ENCODE measurements at places on chromosomes 3 and 15.

DNA sequence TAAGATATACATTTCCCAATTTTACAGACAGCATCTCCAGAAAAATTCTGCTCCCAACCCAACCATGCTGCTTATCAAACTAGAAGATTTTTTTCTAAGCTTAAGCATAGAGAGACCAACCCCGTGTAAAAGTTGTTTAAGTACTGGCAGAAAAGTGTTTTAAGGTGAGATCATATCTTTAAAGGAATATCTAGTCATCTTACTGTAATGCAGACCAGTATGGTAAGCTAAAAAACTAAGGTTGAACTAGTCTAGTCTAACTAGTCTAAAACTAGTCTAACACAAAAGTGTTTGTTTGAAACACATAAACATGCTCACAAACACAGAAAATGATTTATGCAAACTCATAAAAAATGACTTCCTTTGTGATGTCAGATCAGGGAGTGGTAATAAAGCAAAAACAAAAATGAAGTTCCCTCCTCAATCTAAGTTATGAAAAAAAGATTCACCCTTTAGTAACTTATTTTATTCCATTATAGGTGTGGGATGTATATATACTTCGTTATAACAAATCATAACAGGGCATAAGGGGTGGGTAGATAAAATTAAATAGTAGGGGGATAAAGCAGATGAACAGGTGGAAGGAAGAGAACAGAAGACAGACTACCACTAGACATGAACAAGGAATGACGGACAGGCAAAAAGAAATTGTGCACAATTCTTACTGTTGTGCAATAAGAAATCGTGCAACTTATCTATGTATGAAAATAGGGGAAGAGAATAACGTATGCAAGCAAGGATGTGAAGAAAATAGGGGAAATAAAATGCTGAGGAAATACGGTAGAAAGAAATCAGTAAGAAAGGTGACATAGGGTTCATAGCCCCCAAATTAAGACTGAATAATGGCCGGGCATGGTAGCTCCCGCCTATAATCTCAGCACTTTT lies 10.0 kb downstream of the MYO5A start:
- H3K27me3 ChIP-seq: no peaks in the 10 kb centered on the region
- no peak overlapping the region for H3K4me3 ChIP-seq
- H3K27ac ChIP-seq: no peak overlapping the region
- peaks cover 42% of the 10 kb centered on the region for H3K4me1 ChIP-seq
- no peaks in the 10 kb centered on the region for H3K36me3 ChIP-seq

DNA sequence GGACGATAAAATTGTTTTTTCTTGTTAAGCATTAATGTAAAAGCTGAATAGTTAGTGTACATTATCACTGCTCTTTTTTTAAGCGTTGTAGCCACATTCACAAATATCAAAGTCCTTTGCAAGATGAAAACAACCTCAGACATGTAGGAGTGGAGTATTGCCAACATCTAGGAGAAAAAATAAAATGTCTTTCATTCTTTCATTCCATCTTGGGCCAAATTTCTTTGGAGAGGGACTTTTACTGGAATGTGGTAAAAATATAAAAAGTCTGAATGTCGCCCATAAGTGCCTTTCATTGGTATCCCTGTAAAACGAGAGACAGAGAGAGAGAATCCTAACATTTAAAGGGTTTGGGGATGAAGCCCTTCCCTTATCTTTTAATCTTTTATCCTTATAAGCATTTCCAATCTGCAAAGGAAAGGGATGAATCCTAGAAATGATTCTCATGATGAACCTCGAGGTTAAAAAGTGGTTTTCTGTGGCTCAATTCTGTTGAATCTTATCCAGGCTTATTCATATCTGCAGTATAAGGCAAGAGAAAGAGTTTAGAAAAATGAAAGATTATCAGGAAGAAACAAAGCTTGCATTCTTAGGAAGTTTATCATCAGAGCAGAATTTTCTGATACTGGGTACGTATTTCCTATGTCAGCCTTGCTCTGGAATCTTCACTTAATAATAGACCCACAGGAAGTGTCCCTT lies 1031.7 kb downstream of the MCTP2 start:
- H3K4me1 ChIP-seq: peaks cover 9% of the 10 kb centered on the region
- H3K27ac ChIP-seq: no peak overlapping the region
- DNase-seq: no peak
- H3K27me3 ChIP-seq: no peaks in the 10 kb centered on the region
- no peak overlapping the region for H3K4me3 ChIP-seq
- no peaks in the 10 kb centered on the region for H3K36me3 ChIP-seq

DNA sequence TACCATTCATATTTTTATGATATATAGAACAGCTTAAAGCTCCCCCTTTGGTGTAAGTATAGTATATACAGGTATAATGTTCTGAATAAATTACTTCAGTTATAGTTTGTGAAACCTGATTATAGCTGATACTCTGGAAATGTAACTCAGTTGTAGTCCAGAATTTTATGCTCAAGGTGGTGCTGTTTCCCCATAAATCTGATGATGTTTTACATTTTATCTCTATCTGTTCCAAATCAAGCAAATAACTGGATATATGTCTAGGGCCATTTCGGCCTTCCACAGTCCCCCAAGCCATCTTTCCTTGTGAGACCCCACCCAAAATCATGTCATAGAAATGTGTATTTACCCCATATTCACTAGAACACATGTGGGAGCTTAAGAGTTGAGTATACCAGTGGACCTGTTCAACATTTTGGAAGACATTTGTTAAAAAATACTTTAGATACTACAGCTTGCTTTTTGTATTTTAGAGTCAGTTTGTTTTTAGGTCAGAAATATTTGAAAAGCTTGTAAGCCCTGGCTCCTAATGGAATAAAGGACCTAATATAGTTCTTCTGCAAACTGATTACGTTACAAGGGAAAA lies 107.1 kb downstream of the ATG7 start:
- no peak overlapping the region for H3K4me3 ChIP-seq
- H3K27ac ChIP-seq: no peak overlapping the region
- DNase-seq: no peak
- H3K36me3 ChIP-seq: no peaks in the 10 kb centered on the region

DNA sequence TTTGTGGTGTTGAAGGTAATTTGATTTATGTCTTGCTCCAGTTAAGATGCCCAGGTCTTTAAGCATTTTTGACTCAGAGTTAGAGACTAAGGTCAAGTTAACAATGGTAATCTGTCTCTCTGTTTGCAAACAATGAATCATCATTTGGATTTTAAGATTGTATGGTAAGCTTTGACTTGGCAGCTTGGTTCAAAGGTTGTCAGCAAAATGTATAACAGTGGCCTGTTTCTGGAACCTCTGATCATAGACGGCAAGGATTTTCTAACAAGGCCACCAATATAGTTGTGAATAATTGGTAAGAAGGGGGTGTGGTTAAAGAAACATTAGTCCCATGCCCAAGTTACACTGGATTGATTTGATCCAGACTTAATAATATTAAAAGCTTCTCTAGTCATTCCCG lies 775.2 kb upstream of the GOLIM4 start:
- no peak overlapping the region for H3K27ac ChIP-seq
- no peaks in the 10 kb centered on the region for H3K36me3 ChIP-seq
- no peaks in the 10 kb centered on the region for H3K27me3 ChIP-seq
- H3K4me1 ChIP-seq: no peaks in the 10 kb centered on the region
- H3K4me3 ChIP-seq: no peak overlapping the region
- no peak for DNase-seq

- no peaks in the 10 kb centered on the region for H3K27me3 ChIP-seq
- no peaks in the 10 kb centered on the region for H3K36me3 ChIP-seq
- H3K4me1 ChIP-seq: peaks cover 17% of the 10 kb centered on the region
- no peak for DNase-seq
These were observed 763.3 kb upstream of the CFAP20DC start for GRCh38 chr3:59813148-59813538.

GRCh38 chr3:141949399-141949798 lies 73.0 kb downstream of the ATP1B3 start:
- H3K27me3 ChIP-seq: no peaks in the 10 kb centered on the region
- peaks cover 19% of the 10 kb centered on the region for H3K4me1 ChIP-seq
- no peak overlapping the region for H3K27ac ChIP-seq
- H3K36me3 ChIP-seq: peaks cover 18% of the 10 kb centered on the region

- DNase-seq: no peak
- no peaks in the 10 kb centered on the region for H3K4me1 ChIP-seq
- no peak overlapping the region for H3K4me3 ChIP-seq
These were observed 50.9 kb downstream of the CEP152 start for GRCh38 chr15:48759921-48760320.

DNA sequence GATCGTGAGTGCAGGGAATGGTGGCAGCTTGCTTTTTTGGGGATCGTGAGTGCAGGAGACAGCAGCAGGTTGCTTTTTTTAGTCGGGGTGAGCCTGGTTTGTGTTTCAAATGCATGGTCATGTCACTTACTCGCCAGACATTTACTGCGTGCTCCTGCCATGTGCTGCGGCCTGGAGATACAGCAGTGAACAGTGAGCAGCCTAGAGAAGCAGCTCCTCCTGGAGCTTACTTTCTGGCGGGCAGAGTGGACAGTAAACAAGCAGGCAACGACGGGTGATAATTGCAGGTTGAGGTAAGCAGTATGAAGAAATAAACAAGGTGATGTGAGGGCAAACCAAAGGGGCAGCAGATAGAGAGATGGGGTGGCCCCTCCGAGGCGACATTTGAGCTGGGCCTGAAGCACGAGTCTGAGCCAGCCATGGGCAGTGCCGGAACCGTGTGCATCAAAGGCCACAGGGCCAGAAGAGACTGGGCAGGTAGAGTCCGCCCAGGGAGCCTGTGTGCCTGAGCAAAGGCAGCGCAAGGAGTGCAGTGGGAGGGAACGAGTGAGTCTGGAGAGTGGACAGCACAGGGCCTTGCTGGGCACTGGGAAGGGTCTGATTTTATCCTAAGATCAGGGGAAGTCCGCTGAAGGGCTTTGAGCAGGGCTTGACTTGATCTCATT lies 57.3 kb upstream of the RASA2 start:
- H3K4me3 ChIP-seq: no peak overlapping the region
- H3K36me3 ChIP-seq: peaks cover 18% of the 10 kb centered on the region
- no peak overlapping the region for H3K27ac ChIP-seq
- H3K4me1 ChIP-seq: peaks cover 37% of the 10 kb centered on the region
- no peaks in the 10 kb centered on the region for H3K27me3 ChIP-seq

DNA sequence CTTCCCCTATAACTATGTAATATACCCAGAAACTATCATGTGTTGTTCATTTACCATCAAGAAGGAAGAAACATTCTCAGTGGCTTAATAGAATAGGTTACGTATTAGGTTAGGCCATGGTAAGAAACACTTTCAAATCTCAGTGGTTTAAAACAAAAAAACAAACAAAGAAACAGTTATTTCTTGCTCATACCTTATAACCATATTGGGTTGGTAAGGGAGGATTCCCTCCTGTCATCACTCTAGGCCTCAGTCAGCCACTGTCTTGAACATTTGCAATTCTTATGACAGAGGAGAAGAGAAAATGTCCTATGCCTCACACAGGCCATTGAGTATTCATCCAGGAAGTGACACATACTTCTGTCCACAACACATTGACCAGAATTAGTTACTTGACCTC lies 727.7 kb upstream of the NECTIN3 start:
- H3K36me3 ChIP-seq: no peaks in the 10 kb centered on the region
- no peak for DNase-seq
- H3K4me1 ChIP-seq: no peaks in the 10 kb centered on the region
- H3K27me3 ChIP-seq: no peaks in the 10 kb centered on the region
- H3K4me3 ChIP-seq: no peak overlapping the region

GRCh38 chr15:90988296-90988695 lies 6.0 kb downstream of the PRC1 start:
- no peaks in the 10 kb centered on the region for H3K27me3 ChIP-seq
- H3K4me3 ChIP-seq: no peak overlapping the region
- peaks cover 13% of the 10 kb centered on the region for H3K4me1 ChIP-seq
- H3K36me3 ChIP-seq: no peaks in the 10 kb centered on the region

DNA sequence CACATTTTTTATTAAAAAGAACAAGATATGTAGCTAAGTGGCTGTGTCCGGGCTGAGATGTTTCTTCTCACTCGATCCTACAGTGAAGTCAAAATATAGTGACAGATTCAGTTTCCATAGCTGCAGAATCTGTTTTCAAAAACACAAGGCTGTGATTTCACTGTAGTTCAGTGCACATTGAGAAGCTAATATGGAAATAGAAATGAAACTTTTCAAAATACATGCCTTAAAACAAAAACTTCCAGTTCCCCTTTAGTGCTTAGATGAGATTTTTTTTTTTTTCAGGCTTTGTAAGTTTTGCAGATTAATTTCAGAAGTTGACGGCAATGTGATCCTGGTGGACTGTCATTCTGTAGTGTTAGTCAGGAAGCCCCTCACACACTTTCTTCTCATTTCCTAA lies 23.8 kb upstream of the TRAK1 start:
- no peak for DNase-seq
- H3K27ac ChIP-seq: peak overlapping the region; percentile 79

DNA sequence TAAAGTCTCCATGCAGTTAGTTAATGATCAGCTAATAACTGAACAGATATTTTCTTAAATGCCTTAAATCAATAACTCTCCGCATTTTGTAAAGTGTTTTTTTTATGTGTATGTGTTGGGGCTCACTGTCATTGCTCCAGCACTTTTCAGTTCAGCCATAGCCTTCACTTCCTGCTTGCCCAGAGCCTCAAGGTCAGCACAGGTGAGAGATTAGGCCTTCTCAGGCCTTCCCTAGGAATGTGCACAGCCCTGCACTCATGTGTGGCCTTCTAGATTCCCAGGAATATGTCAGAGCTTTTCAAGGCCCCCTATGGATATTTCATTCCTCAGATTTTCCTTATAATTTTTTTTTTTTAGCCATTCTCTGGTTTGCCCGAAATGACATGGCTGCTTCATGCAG lies 77.6 kb upstream of the MANF start:
- H3K27me3 ChIP-seq: peaks cover 4% of the 10 kb centered on the region
- H3K4me3 ChIP-seq: no peak overlapping the region
- H3K27ac ChIP-seq: no peak overlapping the region
- H3K4me1 ChIP-seq: no peaks in the 10 kb centered on the region

- no peak for DNase-seq
- no peaks in the 10 kb centered on the region for H3K4me1 ChIP-seq
- H3K27ac ChIP-seq: no peak overlapping the region
- no peaks in the 10 kb centered on the region for H3K27me3 ChIP-seq
- no peaks in the 10 kb centered on the region for H3K36me3 ChIP-seq
These were observed 36.6 kb upstream of the ZPLD1 start for GRCh38 chr3:102398176-102398575.

- no peaks in the 10 kb centered on the region for H3K4me1 ChIP-seq
- H3K36me3 ChIP-seq: peaks cover 27% of the 10 kb centered on the region
- DNase-seq: no peak
- H3K27ac ChIP-seq: no peak overlapping the region
- peaks cover 4% of the 10 kb centered on the region for H3K27me3 ChIP-seq
- no peak overlapping the region for H3K4me3 ChIP-seq
These were observed 7.1 kb downstream of the CPLX3 start for GRCh38 chr15:74833376-74834107.

Data from suprapubic skin (tissue), 4 donors.